Activated CD4-positive, alpha-beta T cell treated with anti-CD3 and anti-CD28 coated beads, Interleukin-2, amount 50 U/mL, for 16 hours (primary cell): ENCODE measurements at places on chromosomes 16 and 17.

GRCh38 chr16:7546948-7547347, 214.3 kb downstream of the RBFOX1 start:
- no peak for DNase-seq

GRCh38 chr17:38617967-38618760, 12.4 kb upstream of the SRCIN1 start:
- DNase-seq = no peak

- DNase-seq = no peak
These were observed 10.9 kb upstream of the CCL8 start for GRCh38 chr17:34308371-34308770.

DNA sequence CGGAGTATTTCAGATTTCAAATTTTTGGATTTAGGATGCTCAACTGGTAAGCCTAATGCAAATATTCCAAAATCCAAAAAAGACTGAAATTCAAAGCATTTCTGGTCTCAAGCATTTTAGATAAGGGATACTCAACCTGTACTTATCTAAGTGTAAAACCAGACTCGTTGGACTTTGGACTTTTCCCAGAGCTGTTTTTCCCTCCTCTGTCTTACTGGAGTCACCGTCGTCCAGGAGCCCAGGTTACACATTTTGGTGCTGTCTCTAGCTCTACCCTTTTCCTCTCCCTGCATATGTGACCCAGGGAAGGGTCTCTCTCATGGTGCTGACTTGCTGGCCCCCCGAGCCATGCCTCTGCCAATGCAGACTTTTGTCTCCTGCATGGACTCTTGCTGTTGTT, 46.0 kb upstream of the MMP2 start:
- DNase-seq = no peak

DNA sequence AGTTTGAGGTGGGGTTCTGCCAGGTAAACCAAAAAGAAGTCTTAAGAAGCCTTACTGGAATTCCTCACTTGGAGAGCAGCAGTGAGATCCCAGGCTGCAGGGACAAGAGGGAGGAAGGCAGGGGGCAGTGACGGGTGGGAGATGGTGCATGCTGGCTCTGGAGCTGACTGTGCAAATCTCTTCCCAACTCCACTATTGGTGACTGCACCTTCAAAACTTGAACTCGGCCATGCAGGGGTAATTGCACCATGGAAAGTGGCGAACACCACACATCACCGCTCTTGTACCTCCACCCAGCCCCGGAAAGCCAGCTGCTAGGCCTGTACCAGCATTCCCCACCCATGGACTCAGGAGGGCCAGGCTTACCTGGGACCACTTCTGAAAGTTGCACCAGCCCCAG, 51.4 kb upstream of the CDR2 start:
- no peak for DNase-seq

GRCh38 chr17:72413077-72414031, 292.5 kb downstream of the SOX9 start:
- DNase-seq = no peak

DNA sequence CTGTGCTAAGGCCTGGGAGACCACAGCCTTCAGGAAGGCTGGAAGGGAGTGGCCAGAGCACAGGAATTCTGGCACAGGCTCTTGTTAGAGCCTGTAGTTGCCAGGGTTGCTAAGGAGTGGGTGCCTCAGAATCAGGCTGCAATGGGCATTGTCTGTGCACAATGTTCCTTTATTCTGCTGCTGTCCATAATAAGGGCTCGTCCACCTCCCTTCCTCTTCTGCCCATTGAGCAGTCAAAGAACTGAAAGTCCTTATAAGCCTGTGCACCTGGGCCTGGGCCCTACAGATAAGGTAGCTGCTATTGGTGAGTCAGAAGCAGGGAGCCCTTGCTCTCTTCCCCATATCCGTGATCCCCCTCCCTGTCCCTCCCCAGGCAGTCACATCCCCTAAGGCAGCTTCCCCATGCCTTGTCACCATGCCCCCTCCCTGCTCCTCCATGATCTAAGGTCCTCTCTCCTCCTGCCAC, 5.4 kb upstream of the CNGB1 start:
- DNase-seq = no peak

GRCh38 chr17:18213666-18214270, 11.7 kb upstream of the LLGL1 start:
- no peak for DNase-seq
